ENCODE measurements at places on chromosomes 4 and X.

DNA sequence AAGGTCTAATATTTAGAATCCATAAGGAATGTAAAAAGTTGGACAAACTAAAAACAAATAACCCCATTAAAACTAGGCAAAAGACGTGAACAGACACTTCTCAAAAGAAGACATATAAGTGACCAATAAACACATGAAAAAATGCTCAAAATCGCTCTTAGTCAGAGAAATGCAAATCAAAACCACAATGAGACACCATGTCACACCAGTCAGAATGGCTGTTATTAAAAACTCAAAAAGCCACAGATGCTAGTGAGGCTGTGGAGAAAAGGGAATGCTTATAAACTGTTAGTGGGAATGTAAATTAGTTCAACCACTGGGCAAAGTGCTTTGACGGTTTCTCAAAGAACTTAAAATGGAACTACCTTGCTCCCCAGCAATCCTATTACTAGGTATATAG is 674.3 kb upstream of the MAGEB2 start:
- DNase-seq, result no peak

DNA sequence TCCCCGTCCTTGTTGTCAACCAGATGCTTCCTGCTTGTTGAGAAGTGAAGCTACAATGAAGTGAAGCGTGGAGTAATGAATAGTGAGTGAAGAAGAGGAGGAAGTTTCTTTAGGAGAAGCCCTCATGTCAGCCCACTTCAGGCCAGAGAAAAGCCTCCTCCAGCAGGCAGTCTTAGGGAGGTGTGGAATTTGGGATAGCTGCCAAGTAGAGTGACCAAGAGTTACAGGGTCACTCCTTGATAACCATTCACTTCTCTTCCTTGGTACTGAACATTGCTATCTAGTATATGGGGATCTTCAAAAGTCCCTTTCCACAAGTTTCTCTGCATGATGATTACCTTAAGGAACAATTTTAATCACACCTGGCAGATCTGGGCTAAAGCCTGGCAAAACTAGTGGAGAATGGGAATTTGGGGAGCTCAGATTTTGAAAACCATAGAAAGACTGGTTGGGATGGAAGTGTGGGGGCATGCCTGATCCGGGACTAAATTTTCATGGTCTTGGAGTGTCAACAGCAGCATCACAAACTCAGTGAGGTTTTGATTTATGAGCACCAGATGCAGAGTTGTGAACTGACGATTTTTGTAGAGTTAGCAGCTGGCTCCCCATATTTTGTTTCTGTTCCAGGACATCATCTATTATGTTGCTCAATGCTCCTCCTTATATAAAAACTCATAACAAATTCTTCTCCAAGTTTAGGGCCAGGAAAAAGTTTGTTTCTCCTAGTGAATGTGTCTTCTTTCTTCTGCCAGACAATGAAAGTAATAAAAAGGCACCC is 53.1 kb downstream of the IGSF1 start:
- no peak for DNase-seq

DNA sequence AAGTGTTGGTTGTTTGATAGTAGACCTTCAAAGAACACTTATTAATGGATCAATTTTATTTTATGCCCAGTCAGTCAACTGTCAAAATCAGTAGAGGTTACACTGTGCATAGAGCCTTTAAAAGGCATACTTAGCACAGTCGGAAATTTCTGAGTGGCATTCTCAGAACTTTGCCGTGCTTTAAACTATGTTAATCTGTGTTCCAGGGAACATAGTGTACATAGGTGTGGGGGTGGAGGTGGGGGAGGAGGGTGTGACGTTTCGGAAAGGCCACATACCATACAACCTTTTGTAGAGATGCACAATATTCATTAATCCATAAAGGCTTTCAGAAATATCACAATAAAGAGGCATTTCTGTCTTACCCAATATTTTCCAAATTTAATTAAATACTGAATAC is 75.8 kb downstream of the RS1 start:
- no peak for DNase-seq

- no peak for DNase-seq
Measured at GRCh38 chrX:97027384-97027922, 143.7 kb downstream of the RPA4 start.

- no peak for DNase-seq
Measured at GRCh38 chr4:53962516-53963225, 101.7 kb downstream of the CHIC2 start.

DNA sequence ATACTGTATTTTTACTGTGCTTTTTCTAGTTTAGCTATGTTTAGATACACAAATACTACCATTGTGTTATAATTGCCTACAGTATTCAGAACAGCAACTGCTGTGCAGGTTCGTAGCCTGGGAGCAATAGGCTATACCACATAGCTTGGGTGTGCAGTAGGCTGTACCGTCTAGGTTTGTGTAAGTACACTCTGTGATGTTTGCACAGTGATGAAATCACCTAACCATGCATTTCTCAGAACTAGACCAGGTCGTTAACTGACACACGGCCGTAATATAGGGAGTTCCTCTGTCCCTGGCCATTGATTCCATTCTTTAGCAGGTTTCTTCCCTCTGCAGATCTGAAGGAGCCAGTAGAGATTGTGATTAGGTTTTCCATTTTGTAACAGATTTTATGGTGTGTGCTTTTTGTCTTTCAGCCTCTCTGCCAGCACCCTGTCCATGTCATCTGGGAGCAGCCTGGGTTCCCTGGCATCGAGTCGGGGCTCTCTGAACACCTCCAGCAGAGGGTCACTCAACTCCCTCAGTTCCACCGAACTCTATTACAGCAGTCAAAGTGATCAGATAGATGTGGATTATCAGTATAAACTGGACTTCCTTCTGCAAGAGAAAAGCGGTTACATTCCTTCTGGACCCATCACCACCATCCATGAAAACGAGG is 59.5 kb downstream of the CLDN22 start:
- DNase-seq, result no peak

Data from central memory CD4-positive, alpha-beta T cell (primary cell).